ENCODE measurements at places on chromosomes 16 and 17.

DNA sequence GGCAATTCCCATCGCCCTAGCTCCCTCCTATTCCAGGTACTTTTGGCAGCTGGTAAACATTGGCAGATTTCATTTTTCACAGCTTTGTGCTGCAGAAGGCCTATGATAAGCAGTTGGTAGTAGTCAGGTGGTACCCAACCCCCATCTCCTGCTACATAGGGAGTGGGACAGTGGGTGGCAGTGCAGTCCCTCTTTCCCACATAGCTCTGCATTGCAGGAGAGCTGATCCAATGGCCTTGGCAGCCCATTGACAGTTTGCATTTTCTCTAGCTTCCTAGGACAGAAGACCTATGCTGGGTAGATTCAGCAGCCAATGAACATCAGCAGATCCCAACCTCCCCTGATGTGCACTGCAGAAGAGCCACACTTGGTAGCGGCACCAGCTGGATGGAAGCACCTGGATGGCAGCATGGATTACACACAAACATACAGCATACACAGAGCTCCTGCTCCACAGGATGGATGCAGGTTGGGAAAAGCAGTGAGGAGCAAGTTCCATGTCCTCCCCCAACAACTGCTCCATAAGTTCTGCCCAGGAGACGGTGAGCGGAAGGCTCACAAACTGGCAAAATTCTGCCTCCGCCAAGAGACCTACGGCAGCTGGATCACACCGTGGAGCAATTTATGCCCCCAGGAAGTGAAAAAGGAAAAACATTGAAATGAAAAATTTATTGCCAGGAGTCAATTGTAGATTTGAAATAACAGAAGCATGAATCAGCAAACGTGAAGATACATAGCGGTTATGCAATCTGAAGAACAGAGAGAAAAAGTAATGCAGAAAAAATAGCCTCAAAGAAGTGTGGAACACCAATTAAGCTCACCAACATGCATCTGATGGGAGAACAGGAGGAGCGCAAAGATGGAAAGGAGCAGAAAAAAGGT is 95.7 kb downstream of the CACNG1 start:
- no peak for DNase-seq

GRCh38 chr17:7969433-7969832 is 33.0 kb upstream of the GUCY2D start:
- DNase-seq: no peak

- DNase-seq: no peak
Observed at GRCh38 chr16:10232757-10233156, 50.5 kb upstream of the GRIN2A start.

GRCh38 chr17:16922386-16923096 is 49.4 kb downstream of the TNFRSF13B start:
- no peak for DNase-seq

DNA sequence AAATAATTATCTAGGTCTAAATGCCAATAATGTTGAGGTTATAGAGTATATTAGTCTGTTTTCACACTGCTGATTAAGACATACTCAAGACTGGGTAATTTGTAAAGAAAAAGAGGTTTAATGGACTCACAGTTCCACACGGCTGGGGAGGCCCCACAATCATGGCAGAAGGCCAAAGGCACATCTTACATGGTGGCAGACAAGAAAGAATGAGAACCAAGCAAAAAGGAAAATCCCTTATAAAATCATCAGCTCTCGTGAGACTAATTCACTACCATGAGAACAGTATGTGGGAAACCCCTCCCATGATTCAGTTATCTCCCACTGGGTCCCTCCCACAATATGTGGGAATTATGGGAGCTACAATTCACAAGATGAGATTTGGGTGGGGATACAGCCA is 2.9 kb upstream of the KATNB1 start:
- no peak for DNase-seq

- DNase-seq: no peak
Observed at GRCh38 chr16:48001324-48001895, 154.4 kb downstream of the ABCC12 start.

DNA sequence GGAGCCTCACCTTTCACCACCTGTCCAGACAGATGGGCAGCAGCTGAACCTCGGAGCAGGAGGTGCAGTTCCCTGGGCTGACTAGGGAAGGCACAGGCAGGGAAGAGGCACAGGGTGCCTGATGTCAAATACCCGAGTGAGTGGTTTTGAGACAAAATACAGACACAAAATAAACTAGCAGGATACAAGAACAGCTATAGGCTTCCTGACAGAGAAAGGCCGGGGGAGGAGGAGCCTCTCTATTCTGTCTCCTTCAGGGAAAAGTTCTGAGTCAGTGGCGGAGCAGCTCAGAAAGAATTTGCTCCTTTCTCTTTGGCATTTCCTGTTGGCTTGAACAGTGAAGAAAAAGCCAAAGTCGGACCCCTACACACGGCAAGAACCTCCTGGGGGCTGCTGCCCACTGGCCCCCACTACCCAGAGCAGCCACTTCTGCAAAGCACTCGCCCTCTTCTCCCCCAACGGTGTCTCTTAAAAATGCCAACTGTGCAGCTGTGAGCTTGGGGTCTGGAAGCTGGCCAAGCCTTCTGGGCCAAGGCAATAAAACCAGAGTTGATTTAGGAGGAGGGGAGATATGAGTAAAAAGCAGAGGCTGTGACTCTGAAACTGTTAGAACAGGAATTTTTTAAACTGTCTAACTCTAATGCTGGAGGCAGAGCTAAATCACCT is 14.4 kb upstream of the FAAP100 start:
- DNase-seq: no peak

DNA sequence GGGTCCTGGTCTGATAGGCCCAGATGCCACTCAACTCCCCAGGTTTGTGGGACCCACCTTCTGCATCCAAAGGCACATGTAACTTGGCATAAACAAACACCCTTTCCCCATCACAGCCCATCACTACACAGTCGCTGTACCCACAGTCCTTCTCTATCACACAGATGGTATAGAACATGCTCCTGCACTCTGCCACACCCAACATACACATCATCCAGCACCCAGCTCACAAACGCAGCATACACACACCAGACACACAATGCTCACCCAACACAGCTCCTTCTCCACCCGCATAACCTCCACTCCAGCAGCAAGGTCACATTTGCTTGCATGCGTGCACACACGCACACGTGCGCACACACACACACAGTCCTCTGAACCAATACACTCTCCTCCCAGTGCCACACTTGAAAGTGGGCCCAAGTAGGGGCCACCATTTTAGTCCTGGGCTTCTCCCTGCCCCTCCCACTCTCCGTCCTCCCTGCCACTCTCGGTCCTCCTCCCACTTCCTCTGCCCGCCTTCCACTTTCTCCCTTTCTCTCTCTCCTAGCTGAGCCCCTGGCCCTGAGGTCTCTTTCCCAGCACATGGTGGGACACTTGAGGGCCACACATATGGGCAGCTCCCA is 8.5 kb upstream of the TMEM92 start:
- DNase-seq: no peak

GRCh38 chr16:66444049-66444481 is 17.0 kb downstream of the BEAN1 start:
- DNase-seq: no peak

- DNase-seq: no peak
Observed at GRCh38 chr17:28295677-28296578, 23.1 kb upstream of the TMEM97 start.

DNA sequence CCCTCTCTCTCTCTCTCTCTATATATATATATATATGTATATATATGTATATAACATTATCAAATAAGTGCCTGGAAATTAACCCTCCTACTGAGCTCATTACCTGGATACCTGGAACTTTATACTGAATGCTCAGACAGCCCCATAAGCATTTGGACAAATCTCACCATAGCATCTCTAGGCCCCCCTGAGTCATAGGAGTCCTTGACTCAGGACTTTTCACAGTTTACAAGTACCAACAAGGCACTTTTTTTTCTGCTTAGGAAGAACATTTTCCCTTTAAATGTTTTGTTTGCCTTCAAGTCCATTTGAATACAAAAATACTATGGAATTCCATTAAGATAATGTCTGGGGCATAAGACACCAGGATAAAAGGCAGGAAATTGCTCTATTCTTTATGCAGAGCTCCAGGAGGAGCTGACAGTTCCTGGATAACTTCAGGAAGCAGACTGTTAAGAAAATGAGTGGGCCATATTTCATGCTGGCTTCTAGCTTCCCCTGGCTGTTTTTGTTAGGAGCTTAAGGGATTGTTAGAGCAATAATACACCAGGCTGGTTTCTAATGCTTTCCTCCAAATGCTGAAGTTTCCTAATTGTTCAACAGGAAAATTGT is 171.7 kb upstream of the ASIC2 start:
- no peak for DNase-seq

DNA sequence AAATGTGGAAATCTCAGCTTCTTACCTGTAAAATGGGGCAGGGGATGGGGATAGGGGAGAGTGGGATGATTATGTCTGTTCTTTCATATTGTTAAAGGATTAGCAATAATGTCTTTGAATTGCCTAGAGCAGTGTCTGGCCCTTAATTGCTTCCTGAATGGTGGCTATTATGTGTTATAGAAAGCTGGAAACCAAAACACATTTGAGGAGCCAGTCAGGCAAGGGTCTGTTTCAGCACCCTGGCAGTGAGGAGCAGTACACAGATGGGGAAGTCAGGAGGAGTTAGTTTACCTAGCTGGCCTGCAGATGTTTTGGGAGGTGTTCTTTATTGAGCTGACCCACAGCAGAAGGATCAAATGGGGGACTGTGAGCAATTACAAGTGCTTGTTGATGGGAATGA is 63.0 kb downstream of the NUP93 start:
- no peak for DNase-seq

DNA sequence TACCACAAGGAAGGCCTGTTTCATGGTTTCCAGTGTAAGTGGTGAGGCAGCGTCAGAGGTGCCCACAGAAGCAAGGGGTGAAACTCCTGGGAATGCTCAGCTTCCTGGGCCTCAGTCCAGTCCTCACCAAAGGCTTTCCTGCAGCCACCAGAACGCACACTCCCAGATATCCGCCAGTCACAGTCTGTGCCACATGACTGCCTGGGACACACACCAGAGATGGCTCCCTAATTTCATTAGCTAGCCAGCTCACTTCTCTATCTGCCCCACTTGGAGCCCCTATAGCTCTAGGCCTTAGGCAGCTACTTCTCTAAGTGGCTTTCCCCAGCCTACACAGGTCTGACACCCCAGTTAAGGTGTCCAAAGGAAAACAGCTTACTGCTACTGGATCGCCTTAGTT is 77.0 kb downstream of the CYTH1 start:
- DNase-seq: no peak

DNA sequence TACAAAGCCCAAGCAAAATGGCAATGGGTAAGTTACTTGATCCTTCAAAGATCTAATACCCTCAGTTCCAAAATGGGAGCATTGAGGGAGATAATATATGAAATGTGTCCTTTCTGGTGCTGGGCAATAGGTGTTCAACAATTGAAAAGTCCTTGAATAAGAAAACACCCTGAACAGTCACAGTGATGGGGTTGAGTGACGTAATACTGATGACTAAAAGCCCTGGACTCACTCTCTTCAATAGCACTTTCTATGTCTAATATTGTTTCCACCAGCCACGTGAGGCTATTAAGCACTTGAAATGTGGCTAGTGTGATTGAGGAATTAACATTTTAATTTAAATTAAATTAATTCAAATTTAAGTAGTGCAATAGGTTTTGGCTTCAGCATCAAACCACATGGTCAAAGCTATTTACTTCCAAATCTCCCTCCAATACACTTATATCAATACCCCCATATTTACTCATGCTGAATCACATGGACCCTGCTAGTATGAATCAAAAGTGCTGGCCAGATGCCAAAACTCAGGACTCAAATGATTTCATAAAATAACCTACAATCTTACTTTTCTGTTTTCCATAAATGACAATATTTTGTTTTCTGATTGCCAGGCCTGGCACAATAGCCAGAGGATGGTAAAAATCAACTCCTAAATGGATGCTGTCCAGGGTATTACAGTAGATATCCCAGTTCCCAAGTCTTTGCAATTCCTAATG is 516.2 kb downstream of the HAPSTR1 start:
- no peak for DNase-seq

GRCh38 chr17:79073706-79074088 is 927 bp upstream of the ENGASE start:
- DNase-seq: no peak

DNA sequence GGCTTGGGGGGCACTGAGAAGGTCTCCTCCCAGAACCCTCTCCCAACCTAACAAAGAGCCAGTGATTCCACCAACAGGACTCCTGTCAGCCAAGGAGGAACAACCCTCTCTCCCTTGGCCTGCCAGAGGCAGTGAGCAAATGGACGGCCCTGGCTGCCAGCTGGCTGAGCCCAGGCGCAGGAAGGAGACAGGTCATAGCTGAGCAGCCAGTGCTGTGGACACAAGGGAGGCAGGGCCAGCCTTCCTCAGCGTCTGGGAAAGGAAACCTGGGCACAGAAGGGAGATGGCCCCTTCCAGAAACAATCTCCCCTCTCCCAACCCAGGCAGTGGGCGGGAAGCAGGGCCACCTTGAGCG is 2.1 kb downstream of the MPO start:
- DNase-seq: no peak

- no peak for DNase-seq
Observed at GRCh38 chr17:45650561-45650960, 133.6 kb upstream of the CRHR1 start.

- DNase-seq: no peak
Observed at GRCh38 chr17:73091770-73092522, 542 bp downstream of the SLC39A11 start.

DNA sequence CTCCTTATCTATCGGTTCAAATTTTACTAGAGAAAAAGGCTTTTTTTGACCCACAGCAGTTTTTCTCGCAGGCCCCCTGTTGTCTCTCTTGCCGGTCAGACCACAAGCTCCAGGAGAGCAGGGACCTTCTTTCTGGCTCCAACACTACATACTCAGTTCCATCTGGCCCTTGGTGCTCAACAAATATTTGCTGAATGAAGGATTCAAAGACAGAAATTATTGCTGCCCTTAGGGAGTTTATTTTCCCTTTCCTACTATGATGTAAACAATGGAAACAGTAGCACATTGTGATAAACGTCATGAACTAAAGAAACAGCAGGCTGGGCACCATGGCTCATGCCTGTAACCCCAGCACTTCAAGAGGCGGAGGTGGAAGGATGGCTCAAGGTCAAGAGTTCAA is 59.0 kb upstream of the ATP2A3 start:
- DNase-seq: no peak

Data from stimulated activated CD4-positive, alpha-beta T cell treated with anti-CD3 and anti-CD28 coated beads, TNF-alpha, amount 100 ng/mL, for 24 hours (primary cell).